ENCODE measurements at places on chromosomes 2 and 18. TPM values are rescaled to one million over a fixed set of nuclear protein-coding genes. Genes with fewer than 3 reads are reported as not detected.

The SAG gene
- total RNA-seq = not detected

The HJURP gene
- total RNA-seq = 7.9 TPM

The DUSP11 gene
- 24.7 TPM for total RNA-seq

The CPS1 gene
- total RNA-seq = 22.3 TPM

- no peak overlapping the region for H3K27ac ChIP-seq
- H3K4me3 ChIP-seq = no peak overlapping the region
- H3K4me1 ChIP-seq = peaks cover 7% of the 10 kb centered on the region
- peaks cover 12% of the 10 kb centered on the region for H3K27me3 ChIP-seq
- H3K36me3 ChIP-seq = peaks cover 4% of the 10 kb centered on the region
These were observed 101.1 kb downstream of the TMEM17 start for GRCh38 chr2:62404913-62405312.

- no peak overlapping the region for H3K4me3 ChIP-seq
- H3K27ac ChIP-seq = no peak overlapping the region
- peaks cover 12% of the 10 kb centered on the region for H3K27me3 ChIP-seq
- H3K4me1 ChIP-seq = no peaks in the 10 kb centered on the region
These were observed 12.6 kb upstream of the RAB1A start for GRCh38 chr2:65142515-65142914.

DNA sequence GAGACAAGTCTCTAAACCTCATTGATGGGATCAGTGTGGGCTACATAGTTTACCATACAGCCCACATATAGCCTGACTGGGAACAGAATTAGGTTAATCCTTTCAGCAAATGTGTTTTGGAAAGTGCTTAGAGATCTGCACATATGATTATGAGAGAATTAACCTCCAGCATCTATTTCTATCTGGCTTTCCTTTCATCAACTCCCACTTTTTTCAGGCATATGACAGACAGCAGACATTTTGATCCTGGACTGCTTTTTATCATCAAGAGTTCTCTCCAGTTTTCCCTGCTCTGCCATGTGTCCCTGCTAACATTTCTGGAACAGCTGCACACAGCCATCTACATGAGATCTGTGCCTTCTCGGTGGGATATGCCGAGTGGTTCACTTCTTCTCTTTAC is 139.5 kb upstream of the LRP1B start:
- no peaks in the 10 kb centered on the region for H3K27me3 ChIP-seq
- H3K4me3 ChIP-seq = no peak overlapping the region
- no peaks in the 10 kb centered on the region for H3K36me3 ChIP-seq
- H3K4me1 ChIP-seq = no peaks in the 10 kb centered on the region

- peaks cover 6% of the 10 kb centered on the region for H3K4me1 ChIP-seq
- no peak overlapping the region for H3K4me3 ChIP-seq
These were observed 133.7 kb upstream of the COPS8 start for GRCh38 chr2:236951830-236952475.

DNA sequence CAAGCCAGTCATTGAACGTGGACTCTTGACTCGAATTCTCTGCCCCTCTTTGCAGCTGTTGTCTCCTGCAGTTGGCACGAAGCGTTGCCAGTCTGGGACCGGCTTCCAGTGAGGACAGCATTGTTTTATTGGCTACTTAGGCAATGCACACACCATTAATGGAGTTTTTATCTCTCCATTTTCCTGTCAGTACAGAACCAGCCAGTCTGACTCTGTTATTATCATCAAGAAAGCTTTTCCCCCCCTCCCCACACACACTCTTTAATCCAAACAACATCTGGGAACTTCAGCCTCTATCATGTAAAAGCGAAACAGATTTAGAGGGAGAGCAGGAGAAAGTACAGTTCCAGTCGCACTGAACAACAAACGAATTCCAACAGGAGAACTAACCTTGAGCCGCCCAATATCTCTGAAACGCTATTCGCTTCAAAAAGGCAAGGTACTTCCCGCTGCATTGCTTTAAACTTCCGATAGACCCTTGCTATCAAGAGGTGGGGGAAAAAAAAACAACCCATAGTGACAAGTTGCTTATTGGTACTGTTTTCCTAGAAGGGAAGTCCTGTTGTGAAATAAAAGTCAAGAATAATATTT is 38.2 kb downstream of the ACVR1 start:
- peak overlapping the region; percentile 91 for H3K27ac ChIP-seq
- H3K36me3 ChIP-seq = peaks cover 6% of the 10 kb centered on the region
- DNase-seq = no peak
- peak overlapping the region; percentile 50 for H3K4me3 ChIP-seq
- peaks cover 72% of the 10 kb centered on the region for H3K4me1 ChIP-seq

DNA sequence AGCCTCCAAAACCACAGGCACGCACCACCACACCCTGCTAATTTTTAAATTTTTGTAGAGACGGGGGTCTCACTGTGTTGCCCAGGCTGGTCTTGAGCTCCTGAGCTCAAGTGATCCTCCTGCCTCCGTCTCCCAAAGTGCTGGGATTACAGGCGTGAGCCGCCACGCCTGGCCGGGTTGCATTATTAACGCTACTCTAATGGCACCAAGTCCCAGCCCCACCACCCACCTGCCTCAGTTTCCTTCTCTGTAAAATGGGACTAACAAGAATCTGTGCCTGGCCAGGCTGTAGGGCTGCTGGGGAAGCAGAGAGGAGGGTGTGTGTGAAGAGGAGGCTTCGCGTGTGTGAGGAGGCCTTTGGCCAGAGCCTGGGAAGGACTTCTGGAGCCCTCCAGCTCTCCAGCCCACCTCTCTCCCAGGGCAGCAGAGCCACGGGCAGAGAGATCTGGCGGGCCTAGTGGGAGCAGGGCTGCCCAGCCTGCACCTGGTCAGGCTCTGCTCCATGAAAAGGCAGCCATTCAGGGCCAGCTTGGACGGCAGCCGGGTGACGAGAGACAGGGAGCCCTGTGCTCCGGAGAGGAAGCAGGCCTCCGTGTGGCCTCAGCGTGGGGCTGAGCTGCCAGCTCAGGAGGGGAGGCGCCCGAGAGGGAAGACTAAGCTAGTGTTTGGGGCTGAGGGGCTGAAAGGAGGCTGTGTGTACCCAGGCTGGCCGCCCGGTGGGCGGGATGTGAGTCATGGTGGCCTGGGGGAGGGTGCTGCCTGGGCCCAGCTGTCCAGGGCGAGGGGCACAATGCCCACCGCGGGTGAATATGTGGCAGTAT is 7.4 kb upstream of the B3GNT7 start:
- no peak overlapping the region for H3K4me3 ChIP-seq
- H3K27me3 ChIP-seq = no peaks in the 10 kb centered on the region
- H3K36me3 ChIP-seq = peaks cover 14% of the 10 kb centered on the region
- H3K4me1 ChIP-seq = peaks cover 21% of the 10 kb centered on the region
- no peak for DNase-seq
- H3K27ac ChIP-seq = peak overlapping the region; percentile 81
